ENCODE measurements at places on chromosomes 1 and 21. TPM values are rescaled to one million over a fixed set of nuclear protein-coding genes. Genes with fewer than 3 reads are reported as not detected.

The FAM72A gene
- 4.3 TPM for total RNA-seq

The C1orf116 gene
- not detected for total RNA-seq

The WDR64 gene
- total RNA-seq: not detected

The LAD1 gene
- 0.16 TPM for total RNA-seq

The CD5L gene
- total RNA-seq: not detected

The CYP4A11 gene
- not detected for total RNA-seq

The INTS7 gene
- 17.5 TPM for total RNA-seq

The ANKRD35 gene
- total RNA-seq: not detected

The SPRR1A gene
- not detected for total RNA-seq
